NCI-H1092 (cell line): ENCODE measurements at places on chromosomes 1 and 21.
A peak's percentile ranks its signal among the peaks of the same experiment; 100 is the strongest.

DNA sequence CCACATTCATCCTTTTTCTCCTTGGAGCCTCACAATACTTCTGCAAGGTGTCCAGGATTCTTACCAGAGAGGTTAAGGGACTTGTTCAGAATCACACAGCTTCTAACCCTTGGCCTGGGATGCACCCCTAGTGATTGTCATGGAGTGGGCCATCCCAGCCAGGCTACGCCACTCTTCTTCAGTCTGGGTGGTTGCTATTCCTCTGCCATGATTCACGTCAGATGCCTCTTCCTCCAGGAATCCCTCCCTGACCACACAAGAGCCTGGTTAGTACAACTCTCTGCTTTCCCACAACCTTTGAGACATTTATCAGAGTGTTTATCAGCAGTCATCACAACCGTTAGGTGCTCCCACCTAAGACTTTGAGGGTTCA is 121.8 kb downstream of the EPHB2 start:
- DNase-seq: no peak

GRCh38 chr21:45554477-45555175 is 12.4 kb upstream of the SLC19A1 start:
- peak; percentile 49 for DNase-seq

- no peak for DNase-seq
These were observed 184.0 kb downstream of the MIS18A start for GRCh38 chr21:32094804-32095203.

GRCh38 chr1:33860671-33861070 is 3.2 kb upstream of the HMGB4 start:
- DNase-seq: no peak

- no peak for DNase-seq
These were observed 7.4 kb downstream of the LRRC47 start for GRCh38 chr1:3788756-3789420.

- DNase-seq: no peak
These were observed 53.1 kb downstream of the MEGF6 start for GRCh38 chr1:3558036-3558726.

DNA sequence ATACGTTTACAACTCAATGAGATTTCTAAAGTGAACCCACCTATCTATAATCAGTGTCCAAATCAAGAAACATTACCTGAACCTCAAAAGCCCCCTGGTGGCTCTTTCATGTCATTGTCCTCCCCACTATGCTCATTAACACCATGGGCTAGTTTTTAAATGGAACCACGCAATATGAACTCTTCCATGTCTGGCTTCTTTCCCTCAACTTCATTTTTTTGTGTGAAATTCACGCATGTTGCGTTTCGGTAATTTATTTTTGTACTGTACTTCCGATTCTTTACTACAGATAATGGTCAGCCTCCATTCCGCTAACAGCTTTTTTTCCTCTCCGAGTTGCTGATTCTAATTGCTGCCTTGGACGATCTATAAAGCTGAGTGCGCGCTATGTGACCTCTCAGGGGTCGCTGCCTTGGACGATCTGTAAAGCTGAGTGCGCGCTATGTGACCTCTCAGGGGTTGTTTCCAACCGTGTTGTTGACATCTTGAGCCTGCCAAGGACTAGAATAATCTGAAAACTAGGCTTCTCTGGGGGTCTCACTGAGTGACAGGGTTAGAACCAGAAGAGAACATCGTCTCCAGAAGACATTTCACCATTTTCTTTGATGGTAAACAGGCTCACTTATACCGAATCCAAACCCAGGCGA is 1.1 kb upstream of the CACYBP start:
- DNase-seq: peak; percentile 71

GRCh38 chr1:198845271-198845670 is 206.4 kb downstream of the PTPRC start:
- DNase-seq: no peak

DNA sequence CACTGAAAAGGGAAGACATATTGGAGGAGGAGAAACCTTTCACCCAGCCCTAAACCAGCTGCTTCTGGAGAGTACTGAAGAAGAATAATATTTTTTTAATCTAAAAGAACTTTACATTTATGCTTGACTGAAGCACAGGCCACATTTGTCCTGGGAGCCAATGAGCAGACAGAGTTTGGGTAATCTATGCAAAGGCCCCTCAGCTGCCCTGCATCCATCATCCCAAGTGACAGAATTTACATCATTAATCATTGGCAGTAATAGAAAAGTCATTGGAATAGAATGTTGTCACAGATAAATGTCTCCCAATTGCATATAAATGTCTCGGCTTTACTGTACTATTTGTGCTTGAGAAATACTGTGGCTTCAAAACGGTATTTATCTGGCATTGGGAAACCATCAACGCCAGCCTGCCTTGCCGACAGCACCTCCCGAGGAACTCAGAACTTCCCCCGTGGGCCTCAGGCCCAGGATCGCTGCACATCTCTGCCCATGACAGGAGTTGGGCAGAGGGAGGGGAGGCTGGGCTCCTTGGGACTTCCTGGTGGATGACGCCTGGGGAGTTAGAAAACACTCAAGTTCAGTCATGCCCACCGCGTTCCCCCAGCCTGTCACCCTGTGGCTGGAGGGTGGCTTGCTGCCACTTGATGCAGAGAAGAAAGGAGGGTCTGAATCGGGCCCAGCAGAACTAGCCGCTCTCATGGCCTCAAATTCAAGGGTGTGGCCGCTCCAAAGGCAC is 133.1 kb downstream of the CAMTA1 start:
- no peak for DNase-seq

- DNase-seq: no peak
These were observed 10.1 kb downstream of the SLC44A5 start for GRCh38 chr1:75600781-75601180.

DNA sequence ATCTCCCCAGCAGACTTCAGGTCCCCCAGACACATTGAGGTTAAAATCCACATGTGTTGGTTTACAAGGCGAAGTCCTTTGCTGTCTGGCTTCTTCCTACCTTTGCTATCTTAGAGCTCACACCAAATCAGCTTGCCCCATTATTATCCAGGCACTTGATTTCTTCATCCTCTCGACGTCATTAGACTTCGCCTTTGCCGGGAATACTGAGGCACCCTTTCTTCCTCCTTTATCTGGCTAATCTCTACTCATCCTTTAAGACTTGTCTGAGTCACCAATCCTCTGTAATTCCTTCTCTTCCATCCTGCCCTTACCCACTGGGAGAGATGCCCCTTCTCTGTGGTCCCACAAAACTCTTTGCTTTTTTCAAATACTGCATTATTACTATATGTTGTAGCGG is 9.2 kb upstream of the XCL2 start:
- DNase-seq: no peak

DNA sequence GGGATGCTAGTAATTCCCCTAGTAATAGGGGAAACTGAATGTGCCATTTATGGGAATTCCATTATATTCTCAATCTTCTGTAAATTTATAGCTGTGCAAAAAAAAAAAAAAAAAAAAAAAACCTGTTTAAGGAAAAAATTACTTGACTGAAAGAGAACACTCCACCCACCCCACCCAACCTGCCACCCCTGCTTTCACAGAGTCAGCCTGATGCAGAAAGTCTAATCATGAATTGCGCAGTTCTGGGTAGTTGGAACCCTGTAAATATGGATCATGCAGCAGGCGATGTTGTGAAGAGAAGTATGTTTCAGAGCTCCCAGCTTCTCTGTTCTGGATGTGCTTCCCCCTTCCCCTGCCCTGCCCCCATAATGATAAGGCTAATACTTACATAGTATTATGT is 19.6 kb upstream of the LAMC2 start:
- DNase-seq: no peak

DNA sequence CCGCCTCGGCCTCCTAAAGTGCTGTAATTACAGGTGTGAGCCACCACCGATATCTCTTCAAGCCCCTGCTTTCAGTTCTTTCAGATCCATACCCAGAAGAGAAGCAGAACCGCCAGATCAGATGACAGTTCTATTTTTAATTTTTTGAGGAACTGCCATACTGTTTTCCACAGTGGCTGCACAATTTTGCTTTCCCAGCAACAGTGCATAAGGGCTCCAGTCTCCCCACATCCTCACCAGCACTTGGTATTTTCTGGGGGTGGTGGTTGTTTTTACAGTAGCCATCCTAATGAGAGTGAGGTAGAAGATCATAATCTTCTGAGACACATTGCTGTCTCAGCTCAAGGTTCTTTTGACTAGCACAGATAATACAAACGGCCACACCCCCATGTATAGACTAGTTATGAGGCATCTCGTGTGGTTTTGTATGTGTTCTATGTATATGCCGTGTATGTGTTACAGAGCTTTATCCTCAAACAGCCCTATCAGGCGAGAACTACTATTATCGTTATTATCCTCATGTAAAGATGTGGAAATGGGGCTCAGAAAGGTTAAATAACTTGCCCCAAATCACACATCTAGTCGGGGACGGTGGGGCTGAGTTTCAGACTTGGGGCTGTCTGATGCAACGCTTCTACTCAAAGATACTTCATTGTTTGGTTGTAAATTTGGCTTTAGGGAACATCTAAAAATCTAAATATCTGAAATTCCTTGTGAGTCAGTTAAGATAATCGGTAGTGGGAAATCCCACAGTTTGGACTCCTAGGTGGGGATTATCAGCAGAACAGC is 12.0 kb downstream of the FHAD1 start:
- no peak for DNase-seq

GRCh38 chr1:2192031-2192995 is 2.3 kb downstream of the FAAP20 start:
- no peak for DNase-seq

DNA sequence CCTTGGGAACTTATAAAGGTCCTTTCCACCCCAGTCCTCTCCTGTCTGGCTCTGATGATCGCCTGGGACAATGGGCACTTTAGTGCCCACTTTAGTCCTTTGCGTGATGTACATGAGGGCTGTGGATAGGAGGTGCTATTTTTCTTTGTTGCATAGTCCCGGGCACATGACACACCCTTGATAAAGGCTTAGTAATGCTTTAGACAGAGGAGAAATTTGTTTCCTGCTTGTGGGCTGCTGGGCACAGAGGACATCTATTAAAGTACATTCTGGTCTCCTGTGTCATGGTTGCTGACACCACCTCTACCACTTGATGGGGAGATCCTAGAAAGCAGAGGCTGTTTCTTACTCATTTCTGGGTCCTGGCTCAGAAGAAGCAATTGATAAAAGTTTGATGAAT is 5.4 kb upstream of the KNCN start:
- DNase-seq: no peak

GRCh38 chr1:29793101-29793546 is 556.8 kb downstream of the PTPRU start:
- peak; percentile 92 for DNase-seq

DNA sequence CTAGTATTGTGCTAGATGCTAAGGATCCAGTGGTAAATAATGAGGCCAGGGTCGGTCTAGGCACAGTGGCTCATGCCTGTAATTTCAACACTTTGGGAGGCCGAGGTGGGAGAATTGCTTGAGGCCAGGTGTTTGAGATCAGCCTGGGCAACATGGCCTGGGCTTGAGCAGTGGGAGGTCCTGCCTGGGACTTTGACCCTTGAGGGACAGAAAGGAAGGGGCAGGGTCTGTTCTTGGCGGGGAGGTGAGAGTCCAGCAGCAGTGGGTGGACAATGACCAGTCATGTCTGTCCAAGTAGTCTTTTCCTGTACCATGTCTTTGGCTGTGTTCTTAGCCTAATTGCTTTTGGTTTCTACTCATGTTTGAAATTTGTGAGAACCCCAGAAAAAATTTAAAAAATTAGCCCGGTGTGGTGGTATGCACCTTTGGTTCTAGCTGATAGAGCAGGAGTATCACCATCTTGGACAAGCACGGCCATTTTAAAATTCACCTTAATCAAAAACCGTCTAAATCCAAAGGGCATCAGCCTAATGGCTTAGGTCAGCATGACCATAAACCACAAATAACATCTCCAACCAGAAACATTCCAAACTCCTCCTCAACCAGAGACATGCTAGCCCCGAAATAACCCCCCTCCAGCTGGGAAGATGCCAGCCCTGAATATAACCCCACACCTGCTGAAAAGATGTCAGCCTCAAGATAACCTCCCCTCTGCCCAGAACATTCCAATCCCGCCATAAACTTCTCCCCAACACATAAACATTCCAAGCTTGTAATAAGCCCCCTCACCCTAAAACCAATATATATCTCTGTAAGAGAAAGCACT is 6.8 kb upstream of the AK2 start:
- DNase-seq: no peak

DNA sequence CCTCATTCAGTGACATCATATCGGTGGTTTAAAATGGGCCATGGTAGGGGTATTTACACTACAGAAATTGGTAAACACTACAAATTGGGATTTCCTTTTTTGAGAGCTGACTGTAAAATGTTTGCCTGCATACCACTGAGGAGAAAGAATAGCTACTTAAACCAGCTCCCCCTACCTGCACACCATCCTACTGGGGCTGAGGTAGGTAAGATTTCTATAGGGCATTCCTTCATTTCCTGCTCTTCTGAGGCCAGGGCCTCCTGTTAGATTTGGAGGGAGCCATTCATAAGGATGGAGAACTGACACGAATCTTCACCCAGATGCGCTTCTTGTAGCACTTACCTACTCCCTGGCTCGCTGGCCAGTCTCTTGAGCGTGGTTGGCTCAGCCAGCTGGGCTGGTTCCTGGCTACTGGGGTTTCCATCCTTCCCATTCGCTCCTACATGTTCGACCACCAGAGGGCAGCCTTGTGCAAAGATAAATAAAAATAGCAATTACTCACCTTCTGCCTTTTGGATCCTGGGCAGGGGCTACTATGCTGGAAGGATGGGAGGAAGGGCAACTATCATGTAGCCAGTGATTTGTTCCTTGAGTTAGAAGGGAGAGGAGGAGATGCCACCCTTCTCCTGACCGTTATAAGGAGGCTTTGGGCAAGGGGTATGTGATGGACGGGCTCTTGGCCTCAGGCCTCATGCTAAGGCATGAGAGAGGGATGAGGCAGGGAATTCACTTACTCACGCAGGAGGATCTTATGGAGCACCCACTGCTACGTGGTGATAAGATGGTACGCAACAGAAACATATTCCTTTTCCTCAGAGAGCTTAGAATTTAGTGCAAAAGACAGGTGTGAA is 10.7 kb downstream of the OPTC start:
- peak; percentile 89 for DNase-seq

DNA sequence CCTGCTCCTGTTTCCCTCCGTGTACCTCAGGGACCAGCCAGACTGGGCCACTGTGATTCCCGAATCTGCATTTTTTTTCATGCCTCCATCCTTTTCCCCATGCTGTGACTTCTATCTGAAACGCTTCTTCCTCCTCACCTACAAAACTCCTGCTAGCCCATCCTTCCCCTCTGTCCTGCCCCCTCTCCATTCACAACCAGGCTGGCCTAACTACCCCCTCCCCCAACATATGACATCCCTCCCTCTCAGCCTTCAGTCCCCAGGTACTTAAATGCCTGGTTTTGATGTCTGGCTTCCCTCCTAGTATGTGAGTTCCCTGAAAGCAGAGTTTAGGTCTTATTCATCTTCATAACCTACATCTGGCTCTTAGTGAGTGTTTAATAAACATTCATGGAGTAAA is 82.7 kb downstream of the TAS1R2 start:
- DNase-seq: no peak

GRCh38 chr1:3491291-3492246 is 37.1 kb downstream of the ARHGEF16 start:
- DNase-seq: peak; percentile 21
